ENCODE measurements at places on chromosomes 3 and 15.

DNA sequence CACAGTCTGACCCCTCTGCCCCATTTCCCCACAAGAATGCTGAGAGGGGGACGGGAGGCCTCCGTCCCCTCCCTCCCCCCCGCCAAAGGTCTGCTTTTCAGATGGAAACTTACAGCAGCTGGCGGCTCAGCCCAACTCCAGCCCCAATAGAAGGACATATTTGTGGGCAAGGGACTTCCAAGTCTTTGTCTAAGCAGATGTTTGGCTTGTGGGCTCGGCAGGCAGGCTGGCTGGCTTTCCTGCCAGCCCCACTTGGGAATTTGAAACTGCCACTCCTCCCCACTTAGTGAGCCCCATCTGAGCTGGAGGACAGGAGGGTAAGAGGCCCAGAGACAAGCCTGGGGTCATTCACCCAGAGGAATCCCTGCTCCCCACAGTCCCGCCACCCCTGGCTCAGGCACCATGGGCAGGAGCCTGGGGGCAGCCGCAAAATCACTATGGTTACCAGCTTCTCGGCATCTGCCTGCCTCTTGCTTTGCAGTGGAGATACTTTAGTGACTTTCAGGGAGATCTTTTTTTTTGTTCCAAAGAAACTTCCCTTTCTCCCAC, 53.6 kb downstream of the LMCD1 start:
- DNase-seq = peak; percentile 57

DNA sequence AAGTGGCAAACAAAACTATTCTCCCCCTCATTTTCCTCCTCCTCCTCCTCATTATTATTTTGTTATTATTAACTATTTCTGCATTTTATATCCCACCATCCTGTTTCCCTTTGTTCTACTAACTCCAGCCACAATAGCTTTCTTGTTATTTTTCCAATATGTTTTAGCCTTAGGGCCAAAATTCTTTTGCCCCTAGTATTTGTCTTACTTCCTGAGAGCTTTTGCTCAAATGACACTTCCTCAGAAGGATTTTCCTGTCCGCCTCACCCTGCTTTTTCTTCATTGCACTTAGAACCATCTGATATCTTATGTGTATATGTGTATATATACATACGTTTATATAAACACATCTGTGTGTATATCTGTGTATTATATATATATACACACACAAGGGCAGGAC, 32.7 kb upstream of the NUDT16 start:
- DNase-seq = no peak

DNA sequence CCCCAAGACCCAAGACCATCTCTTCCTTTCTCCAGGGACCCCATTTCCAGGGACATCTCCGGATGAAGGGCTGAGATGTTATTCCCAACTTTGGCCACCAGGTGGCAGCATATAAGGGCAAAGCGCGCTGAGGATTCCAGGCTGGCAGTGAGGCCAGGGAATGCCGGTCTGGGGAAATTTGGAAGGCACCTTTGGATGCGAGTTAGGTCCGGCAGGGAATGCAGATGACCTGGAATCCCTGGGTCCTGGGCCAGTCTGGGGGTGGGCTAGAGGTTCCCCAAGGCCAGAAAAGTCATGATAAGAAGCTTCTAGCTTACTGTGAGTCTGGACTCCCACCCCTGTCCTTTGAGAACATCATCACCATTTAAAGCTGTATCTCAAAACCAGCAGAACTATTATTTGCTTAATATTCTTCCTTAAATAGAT, 1.6 kb upstream of the CHST13 start:
- peak; percentile 90 for DNase-seq

GRCh38 chr15:76337059-76337695, 604 bp downstream of the ISL2 start:
- peak; percentile 59 for DNase-seq

- DNase-seq = no peak
Observed at GRCh38 chr3:69419276-69419675, 33.4 kb upstream of the FRMD4B start.

DNA sequence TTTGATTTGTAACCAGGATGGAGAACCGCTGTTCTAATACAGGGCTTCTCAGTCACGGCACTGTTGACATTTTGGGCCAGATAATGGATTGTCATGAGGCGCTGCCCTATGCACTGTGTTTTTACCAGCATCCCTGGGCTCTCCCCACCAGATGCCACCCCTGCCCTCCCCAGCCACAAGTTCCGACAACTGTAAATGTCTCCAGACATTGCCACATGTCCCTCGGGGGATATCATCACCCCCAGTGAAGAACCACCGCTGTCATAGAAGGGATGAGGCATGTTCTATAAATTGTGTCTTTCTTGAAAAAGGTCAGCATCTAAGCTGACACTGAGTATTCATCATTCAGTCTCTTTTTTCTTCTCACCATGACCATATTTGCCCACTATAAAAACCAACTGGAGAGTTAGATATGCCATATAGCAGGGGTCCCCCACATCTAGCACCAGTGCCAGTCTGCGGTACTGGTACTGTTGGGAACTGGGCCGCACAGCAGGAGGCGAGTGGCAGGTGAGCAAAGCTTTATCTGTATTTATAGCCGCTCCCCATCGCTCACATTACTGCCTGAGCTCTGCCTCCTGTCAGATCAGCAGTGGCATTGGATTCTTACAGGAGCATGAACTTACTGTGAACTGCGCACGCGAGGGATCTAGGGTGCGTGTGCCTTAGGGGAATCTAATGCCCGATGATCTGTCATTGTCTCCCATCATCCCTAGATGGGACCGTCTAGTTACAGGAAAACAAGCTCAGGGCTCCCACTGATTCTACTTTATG, 260.5 kb upstream of the ST8SIA2 start:
- DNase-seq = no peak

DNA sequence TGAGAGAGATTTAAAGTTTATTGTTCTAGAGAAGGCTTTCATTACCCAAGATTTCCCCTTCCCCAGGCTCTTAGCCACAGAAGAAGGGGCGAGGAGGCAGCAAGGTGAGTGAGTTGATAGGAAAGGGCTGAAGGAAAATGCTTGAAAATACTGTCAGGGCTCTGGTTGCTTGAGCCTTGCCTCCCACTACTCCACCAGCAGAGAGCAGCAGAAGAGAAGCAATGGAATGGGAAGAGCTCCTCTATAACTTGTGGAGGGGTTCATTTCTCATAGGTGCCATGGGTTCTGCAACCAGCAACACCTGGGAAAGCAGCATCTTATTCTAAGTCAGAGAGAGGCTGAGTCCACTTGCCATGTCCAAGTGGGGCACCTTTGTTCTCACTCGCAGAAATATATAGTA, 184.0 kb upstream of the CNTN6 start:
- DNase-seq = peak; percentile 75

All from endodermal cell (in vitro differentiated cells).